ENCODE measurements at places on chromosomes 7 and 10. TPM values are rescaled to one million over a fixed set of nuclear protein-coding genes. Genes with fewer than 3 reads are reported as not detected.

IKZF1 gene
- not detected for total RNA-seq

AMPH gene
- total RNA-seq: 3.4 TPM

TBXAS1 gene
- 0.92 TPM for total RNA-seq

ZNF488 gene
- not detected for total RNA-seq

PIK3CG gene
- total RNA-seq: 0.09 TPM
